ENCODE measurements at places on chromosomes 4 and X.
A peak's percentile ranks its signal among the peaks of the same experiment; 100 is the strongest.

DNA sequence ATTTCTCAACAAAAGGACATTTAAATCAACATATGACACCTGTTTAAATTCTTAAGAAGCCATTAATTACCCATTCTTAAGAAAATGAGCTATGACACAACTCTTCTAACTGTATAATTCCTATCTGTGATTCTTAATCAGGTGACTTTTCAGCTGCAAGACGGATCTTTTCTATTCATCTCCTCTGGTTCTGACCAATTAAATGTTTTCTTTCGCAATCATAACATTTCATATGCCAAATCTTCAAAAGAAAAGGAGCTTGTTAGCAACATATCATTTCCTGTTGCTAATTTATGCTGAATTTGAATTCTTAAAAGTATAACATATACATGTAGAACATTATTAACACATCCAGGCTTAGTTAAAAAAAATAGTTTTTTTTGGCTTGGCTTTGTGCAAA lies 62.5 kb downstream of the SEL1L3 start:
- DNase-seq: no peak

GRCh38 chr4:105107095-105107856 lies 39.4 kb upstream of the TET2 start:
- no peak for DNase-seq

- no peak for DNase-seq
Observed at GRCh38 chrX:23662187-23662586, 5.1 kb upstream of the PRDX4 start.

DNA sequence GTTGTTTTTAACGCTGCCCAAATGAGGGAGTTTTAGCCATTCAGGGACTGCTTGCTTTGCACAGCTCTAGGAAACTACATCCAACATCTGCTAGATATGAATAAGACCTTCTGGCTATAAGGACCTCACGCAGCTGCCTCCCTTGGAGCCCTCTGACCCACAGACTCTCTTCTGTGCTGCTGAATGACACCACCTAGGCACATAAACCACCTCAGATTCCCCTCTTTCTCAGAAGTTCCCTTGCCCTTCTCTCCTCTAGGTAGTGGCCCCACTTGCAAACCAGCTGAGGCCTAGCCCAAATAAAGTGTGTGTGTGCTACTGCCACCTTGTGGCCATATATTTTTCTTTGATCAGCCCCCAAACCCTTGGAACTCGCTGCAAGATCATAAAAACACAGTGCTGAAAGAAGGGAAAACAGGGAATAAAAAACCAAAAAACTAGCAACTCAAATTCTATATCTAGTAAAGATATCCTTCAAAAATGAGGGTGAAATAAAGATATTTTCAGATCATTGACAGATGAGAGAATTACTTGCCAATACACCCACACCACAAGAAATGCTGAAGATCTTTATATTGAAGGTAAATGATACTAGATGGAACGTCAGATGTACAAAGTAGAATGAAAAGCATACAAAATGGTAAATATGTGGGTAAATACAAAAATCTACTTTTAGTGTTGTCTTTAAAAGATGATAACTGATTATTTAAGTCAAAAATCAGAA lies 265.9 kb downstream of the ADAMTS3 start:
- DNase-seq: peak; percentile 54

DNA sequence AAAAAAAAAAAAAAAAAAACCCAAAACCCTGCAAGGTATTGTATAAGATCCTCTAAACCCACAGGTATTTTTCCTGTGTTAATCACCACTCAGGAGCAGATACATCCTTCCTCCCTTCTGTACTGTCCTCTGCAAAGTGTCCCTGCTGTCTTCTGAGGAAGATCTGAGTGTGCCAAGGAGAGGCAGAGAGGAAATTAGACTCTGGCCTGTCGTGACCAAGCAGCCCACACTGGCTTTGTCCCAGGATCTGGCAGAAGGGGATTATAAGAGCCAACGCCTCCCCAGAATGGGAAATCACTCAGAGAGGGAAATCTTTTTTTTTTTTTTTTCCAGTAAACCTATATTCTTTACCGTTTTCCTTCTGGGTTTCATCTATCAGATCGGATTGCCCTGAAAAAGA lies 39.6 kb downstream of the PTCHD1 start:
- DNase-seq: no peak

GRCh38 chrX:25175743-25176142 lies 160.0 kb upstream of the ARX start:
- DNase-seq: no peak

GRCh38 chr4:155667222-155667567 lies 547 bp downstream of the GUCY1A1 start:
- DNase-seq: peak; percentile 15

DNA sequence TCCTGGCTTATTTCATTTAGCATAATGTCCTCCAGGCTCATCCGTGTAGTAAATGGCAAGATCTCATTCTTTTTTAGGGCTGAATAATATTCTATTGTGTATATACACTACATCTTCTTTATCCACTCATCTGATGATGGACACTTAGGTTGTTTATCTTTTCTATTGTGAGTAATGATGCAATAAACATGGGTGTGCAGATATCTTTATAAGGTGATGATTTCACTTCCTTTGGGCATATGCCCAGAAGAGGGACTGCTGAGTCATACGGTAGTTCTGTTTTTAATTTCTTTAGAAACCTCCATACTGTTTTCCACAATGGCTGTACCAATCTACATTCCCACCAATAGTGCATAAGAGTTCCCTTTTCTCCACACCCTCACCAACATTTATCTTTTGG lies 317.6 kb upstream of the CNKSR2 start:
- no peak for DNase-seq

DNA sequence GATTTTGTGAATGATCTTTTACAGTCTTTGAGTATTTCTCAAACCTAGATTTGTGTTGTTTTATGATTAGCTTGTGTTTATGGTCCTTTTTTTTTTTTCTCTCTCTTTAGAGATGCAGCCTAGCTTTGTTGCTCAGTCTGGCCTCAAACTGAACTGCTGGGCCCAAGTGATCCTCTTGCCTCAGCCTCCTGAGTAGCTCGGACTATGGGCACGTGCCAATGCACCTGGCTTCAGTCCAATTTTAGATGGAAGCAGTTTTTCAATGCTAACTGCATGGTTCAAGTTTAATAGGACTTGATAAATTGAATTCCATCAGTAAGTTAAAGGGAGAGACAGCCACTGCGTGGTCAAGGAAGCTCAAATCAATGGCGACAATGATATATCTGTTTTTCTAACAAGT lies 3.8 kb upstream of the FGG start:
- no peak for DNase-seq

DNA sequence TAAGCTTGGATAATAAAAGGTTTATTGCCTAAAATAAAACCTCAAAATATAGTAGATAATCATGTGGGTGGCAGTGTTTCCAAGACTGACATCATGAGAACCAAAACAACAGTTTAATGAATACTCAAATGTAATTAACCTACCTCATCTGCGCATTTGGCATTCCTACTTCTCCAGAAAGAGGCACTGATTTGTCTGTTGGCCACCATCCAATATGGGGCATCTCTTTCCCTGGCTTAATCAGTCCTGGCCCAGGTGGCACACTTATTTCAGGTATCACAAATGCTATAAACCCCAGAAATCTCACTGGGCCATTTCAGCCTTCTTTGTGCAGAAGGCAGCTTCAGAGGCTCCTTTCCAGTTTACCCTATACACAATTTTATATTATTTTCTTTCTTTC lies 192.2 kb downstream of the COMMD8 start:
- no peak for DNase-seq

DNA sequence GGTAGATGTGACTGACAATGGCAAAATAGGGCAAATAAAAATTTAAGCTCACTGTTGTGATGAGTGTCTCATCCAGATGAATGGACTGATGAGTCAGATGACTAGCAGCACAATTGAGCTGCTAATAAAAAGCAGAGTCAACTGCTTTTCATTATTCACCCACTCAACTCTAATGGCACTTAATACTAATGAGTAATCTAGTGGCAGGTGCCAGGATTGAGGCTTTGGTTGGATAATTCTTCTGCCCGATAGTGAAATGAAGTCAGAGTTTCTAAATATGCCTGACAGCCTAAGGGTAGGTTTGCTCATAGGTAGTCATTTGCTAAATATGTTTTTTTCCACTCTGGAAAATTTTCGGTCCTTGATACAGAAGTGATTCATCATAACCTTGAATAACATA lies 10.4 kb downstream of the OGT start:
- peak; percentile 41 for DNase-seq

DNA sequence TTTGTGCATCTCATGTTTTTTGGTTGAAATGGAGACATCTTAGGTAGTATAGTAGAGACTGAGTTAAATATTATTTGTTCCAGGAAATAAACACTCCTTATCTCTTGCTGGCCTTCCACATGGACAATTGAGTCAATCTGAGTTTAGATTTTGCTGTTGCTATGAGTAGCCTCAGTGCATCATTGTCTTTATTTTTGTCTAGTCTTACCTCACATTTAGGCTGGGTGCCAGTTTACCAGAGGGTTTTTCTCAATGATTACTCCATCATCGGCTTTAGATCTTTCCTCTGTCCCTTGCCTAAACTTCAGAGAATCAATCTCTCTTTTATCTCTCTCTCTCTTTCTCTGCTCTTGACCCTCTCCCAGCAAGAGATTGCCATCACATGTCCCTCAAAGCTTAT lies 73.6 kb downstream of the GABRB1 start:
- DNase-seq: no peak

GRCh38 chr4:70839589-70840093 lies at the start of gene GRSF1:
Gene GRSF1, minus strand, starts transcription at chr4:70839890. Its CDS starts 63 bp downstream, at chr4:70839827.
- DNase-seq: peak; percentile 96

DNA sequence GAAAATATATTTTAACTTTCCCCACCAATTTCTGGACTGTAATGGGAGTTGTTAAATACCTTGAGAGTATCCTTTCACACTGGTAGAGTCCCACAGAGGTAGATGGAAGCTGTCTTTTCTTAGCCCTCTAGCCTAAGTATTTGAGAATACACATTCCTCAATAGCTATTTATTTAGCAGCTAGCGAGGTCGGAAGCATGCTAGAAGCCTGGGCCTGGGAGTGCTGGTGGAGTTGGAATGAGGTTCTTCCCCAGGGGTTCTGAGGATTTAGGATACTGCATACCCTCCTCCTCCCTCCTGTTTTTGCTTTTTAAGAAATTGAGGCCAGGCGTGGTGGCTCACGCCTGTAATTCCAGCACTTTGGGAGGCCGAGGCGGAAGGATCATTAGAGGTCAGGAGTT lies 999 bp upstream of the KLHL15 start:
- DNase-seq: no peak

GRCh38 chrX:45026036-45026435 lies 153.0 kb downstream of the KDM6A start:
- DNase-seq: no peak

DNA sequence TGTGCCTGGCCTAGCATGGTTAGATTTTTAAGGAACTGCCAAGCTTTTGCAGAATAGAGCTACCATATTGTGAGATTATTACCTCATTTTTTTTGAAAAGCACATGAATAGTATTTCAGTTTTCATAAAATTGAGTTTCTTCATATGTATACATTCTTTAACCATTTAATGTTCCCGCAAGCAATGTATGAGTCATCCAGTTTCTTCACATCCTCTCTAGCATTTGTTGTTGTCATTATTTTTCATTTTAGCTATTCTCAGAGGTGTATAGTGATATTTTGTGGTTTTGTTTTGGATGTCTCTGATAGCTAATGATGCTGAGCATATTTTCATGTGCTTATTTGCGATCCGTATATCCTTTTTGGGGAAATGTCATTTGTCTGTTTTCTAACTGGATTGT lies 74.9 kb downstream of the GLUD2 start:
- no peak for DNase-seq

DNA sequence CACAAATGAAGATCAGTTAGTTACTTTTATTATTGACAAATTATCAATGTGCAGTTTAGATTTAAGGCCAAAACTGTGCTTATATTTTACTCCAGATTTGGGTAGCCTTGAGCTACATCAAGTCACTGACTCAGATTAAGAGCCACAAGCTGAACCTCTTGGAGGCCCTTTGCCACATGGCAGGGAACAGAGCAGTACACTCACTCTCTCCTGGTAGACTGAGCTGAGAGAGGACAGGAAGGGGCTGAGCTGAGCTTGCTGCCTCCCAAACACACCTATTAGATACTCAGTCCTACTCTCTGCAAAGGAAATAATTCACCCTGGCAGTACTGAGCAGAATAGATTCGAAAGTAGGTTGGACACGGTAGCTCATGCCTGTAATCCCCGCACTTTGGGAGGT lies 7.8 kb downstream of the STAP1 start:
- no peak for DNase-seq

- peak; percentile 54 for DNase-seq
Observed at GRCh38 chr4:5711479-5712184, 631 bp downstream of the EVC start.

DNA sequence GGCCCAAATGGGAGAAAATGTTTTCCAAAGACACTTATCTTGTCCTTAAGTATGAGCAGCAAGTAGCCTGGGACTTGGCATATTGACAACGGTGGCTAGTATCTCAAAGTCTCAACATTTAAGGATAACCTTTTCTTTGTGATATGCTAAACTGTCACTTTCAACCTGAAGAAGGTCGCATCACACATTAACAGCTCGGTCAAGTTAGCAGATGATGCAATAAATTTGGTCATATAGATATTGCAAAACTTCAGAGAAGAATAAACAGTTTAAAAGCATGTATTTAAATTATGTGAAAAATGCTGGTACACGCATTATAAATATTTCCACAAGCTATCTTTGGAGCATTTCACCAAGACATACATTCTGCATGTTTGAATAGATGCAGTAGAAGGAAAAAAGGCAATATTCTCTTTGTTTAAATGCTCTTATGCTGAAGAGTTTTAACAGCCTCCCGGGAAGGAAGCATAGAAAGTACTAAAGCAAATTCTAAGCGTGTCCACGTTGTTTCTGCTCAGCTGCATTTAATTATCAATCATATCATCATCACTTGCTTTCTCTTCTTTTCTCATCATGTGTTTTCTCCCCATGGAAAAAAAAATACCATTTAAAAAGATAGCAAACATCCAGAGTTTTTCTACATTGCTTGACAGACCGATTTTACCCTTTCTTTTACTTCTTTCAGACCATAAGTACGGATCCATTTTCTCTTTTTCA lies 24.2 kb downstream of the ARHGAP6 start:
- no peak for DNase-seq

DNA sequence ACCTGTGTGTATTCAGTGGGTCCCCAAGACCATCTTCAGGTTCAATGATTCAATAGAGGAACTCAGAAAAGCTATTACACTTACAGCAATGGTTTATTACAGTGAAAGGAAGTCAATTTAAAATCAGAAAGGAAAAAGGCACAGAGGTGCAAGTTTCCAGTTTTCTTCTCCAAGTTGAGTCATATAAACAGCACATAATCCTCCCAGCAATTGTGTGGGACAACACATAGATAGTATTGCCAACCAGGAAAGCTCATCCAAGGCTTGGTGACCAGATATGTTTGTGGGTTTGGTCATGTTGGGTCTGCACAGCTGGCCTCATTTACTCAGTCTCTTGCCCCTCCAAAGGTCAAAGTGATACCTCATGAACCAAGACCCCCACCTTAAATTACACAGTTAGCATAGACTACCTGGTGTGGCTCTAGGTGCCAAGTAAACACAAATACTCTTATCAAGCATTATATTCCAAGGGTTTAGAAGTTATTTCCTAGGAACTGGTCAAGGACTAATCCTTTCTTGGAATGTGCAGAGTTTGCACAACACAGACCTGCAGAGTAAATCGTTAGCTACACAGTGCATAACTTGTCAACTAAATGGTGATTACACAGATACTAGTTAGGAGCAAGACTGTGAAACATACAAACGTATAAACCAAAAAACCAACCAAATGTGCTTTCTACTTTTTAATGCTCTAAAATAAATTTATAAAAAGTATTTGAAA lies 777.3 kb downstream of the PCDH18 start:
- DNase-seq: no peak

All from astrocyte of the spinal cord (primary cell).